ENCODE measurements at places on chromosomes 5 and 9. TPM values are rescaled to one million over a fixed set of nuclear protein-coding genes. Genes with fewer than 3 reads are reported as not detected.

GRCh38 chr9:70553707-70554673 is 139.5 kb upstream of the KLF9 start:
- no peak for DNase-seq

DNA sequence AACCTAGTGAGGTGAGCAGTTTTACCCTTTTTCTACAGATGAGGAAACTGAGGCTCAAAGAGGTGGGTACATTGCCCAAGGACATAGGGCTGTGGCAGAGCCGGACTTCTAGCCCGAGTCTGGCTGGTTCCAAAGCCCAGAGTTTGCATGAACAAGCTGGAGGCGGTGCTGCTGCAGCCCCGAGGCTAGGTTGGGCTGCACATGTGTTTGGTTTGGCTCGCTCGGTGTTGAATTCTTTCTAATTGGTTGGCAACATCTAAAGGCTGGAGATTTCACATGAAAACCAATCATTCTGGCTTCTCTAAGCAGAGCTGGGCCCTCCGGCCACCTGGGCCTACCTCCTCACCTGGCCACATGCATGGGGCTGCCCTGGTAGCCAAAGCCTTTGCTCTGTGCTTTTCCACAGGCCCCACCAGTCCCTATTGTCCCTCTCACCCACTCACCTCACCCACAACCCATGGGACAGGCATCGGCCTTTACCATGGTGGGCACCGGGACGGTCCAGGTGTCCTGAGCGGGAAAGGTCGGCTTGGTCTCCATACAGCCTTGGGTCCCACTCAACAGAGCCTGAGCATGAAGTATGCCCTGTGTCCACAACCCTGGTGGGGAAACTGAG is 262.3 kb downstream of the NSG2 start:
- DNase-seq, result no peak

DNA sequence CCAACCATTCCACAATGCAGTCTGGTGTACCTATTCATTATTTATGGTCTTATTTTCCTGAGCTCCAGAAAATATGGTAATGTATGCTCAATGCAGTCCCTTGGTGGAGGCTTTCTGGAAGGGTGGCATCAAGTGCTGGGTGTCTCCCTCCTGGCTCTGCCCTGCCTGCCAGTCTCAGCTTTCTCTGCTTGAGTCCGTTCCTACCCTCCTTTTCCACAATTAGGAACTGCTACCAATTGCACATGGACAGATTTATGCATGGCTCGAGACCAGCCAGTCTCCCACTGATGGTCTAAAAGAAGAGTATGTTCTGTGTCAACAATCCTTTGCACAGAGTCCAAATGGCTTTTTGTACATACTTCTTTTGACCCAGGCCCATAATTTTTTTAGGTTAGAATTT is 189.8 kb downstream of the TLE1 start:
- no peak for DNase-seq

DNA sequence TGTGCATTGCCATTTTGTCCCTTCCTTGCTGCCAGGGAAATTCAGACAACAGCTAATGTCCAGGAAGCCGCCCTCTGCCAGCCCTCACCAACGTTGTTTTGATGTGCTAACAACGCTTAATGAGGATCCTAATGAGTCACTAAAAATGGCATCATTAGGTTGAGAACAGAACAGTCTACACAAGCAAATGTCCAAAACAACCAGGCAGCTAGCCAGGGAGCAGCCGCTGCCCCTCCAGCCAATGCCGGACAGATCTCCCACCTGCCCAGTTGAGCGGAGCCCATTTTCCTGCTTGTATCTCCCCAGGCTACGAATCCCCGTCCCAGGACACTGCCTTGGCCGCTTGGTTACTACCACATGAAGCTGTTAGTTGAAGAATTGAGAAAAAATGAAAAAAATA is 40.4 kb upstream of the UNC5A start:
- no peak for DNase-seq

DNA sequence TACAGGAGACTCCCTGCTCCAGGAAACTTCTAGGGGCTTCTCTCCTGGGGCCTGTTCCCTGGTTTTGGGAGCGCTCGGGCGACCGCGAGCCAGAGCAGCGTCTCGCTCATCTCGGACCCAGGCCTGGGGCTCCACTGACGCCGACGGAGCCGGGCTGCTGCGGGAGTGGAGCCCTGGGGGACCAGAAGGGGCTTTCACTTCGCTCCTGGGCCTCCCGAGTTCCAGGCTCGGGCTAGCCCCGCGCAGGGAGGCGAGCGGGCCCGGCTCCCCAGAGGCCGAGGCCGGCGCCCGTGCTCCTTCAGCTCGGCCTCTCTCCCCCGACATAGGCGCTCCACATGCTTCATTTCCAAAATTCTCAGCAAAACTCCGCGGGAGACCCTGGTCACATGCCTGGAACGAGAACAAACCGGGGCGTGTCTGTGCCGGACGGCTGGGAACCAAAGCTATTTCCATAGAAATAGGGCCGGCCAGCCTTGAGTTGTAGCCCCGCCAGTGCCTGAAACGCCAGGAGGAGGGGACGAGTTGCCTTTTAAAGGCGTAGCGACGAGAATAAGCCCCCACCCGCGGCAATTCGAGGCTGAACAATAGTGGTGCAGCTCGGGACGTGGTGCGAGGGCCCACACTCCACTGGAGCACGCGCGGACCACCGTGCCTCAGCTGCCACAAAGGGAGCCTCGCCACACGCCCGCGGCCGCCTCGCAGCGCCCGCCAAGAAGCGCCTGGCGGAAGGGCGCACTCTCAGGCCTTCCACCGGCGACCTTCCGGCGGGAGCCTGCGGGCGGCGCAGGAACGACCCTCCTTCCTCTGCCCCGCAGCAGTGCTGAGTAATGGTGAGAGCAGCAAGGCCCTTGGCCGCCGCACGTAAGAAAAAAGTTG is 1.1 kb upstream of the G3BP1 start:
- DNase-seq, result no peak

GRCh38 chr9:8613346-8613825 is 813.8 kb upstream of the DMAC1 start:
- DNase-seq, result no peak

- DNase-seq, result no peak
These were observed 86.1 kb downstream of the SMIM23 start for GRCh38 chr5:171871711-171872110.

DNA sequence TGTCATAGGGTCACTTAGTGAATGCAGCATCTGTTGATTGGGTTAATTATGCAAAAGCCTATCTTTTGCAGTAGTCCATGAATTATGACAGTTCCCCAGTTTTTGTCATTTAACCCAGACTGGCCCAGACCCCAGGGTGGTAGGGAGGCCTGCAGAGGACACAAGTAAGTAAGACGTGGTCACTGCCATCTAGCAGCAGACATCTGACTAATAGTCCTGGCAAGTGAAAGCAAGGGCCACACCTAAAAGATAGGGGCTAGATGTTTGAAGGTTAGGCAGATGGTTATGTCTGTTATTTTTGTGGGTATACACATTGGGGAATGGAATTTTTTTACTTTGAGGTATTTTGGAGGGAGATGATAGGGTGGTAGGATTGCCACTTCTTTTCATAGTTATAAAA is 48.0 kb downstream of the RAB14 start:
- no peak for DNase-seq

GRCh38 chr5:9201011-9201410 is 344.9 kb downstream of the SEMA5A start:
- no peak for DNase-seq

DNA sequence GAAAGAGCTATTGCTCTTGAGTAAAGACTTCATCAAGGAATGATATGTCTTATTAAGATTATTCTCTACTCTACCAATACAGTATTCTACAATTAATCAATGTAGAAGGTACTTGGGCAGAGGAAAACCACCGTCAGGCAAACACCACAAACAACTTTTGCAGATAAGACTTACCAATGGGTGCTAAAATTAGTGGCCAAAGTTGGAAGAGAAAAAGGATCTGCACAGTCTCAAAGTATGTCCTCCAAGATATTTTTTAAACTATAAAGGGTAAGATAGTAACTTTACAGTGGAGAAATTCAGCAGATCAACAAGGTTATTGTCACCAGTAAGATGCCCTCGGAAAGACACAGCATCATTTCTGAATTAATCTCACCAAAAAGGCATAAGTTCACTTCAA is 38.9 kb downstream of the NRG2 start:
- no peak for DNase-seq

The PALM2AKAP2 gene
- total RNA-seq, result 0.30 TPM

The MLANA gene
- total RNA-seq, result not detected

The ADAMTSL2 gene
- total RNA-seq, result 0.17 TPM

Measured in activated T-cell treated with anti-CD3 and anti-CD28 coated beads, Interleukin-2, amount 50 U/mL, for 72 hours (primary cell).